ENCODE measurements at places on chromosomes 7 and 10. TPM values are rescaled to one million over a fixed set of nuclear protein-coding genes. Genes with fewer than 3 reads are reported as not detected.

The SNCG gene
- total RNA-seq: 5.2 TPM

- DNase-seq: no peak
- H3K4me1 ChIP-seq: no peaks in the 10 kb centered on the region
- H3K27ac ChIP-seq: no peak overlapping the region
- no peaks in the 10 kb centered on the region for H3K36me3 ChIP-seq
- peaks cover 6% of the 10 kb centered on the region for H3K27me3 ChIP-seq
Measured at GRCh38 chr10:131213741-131214505, 97.6 kb downstream of the TCERG1L start.

DNA sequence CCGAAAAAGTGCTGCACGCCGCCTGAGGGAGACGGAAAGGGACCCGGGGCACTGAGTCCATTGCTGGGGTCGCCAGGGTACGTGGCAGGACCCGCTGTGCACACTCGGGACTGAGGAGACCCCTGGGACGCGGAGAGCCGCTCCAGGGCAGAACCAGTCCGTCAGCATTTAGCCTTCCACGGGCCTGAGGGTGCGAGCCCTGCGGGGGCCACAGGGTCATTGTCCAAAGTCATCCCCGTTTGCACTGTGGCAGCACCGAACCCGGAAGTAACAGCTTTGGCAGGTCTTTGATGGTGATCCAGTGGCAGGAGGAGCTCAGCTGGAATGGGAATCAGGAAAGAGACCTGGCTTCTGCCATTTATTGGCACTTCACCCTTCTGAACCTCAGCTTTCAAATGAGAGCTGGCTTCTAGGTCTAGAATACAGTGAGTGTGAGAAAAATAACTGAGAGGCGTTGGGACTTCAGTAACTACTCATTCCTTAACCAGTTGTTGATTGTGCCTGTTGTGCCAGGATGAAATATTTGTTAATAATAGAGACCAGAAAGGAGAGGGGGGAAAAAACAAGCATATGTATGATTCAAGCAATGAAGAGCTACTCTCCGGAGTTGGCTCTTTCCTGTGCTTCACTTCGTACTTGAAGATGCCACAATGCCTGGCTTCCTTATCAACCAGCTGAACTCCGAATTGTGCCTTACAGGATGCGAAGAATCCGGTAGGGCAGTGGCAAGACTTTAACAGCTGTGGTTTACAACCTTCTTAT lies 811 bp upstream of the ARHGAP12 start:
- peaks cover 15% of the 10 kb centered on the region for H3K4me1 ChIP-seq
- no peaks in the 10 kb centered on the region for H3K27me3 ChIP-seq
- H3K36me3 ChIP-seq: no peaks in the 10 kb centered on the region

- no peak for DNase-seq
- no peak overlapping the region for H3K4me3 ChIP-seq
- H3K4me1 ChIP-seq: no peaks in the 10 kb centered on the region
- no peaks in the 10 kb centered on the region for H3K36me3 ChIP-seq
- H3K27ac ChIP-seq: no peak overlapping the region
- H3K27me3 ChIP-seq: no peaks in the 10 kb centered on the region
Measured at GRCh38 chr10:6333086-6333485, 130.4 kb downstream of the PFKFB3 start.

GRCh38 chr10:76001461-76001860 lies 570.0 kb downstream of the LRMDA start:
- no peaks in the 10 kb centered on the region for H3K4me1 ChIP-seq
- DNase-seq: no peak
- peaks cover 3% of the 10 kb centered on the region for H3K27me3 ChIP-seq
- no peaks in the 10 kb centered on the region for H3K36me3 ChIP-seq

GRCh38 chr7:32587411-32587948 lies 92.2 kb downstream of the AVL9 start:
- H3K4me3 ChIP-seq: no peak overlapping the region
- peak; percentile 64 for DNase-seq
- peak overlapping the region; percentile 74 for H3K27ac ChIP-seq
- no peaks in the 10 kb centered on the region for H3K27me3 ChIP-seq
- H3K4me1 ChIP-seq: peaks cover 29% of the 10 kb centered on the region

- no peak overlapping the region for H3K4me3 ChIP-seq
- DNase-seq: no peak
- peaks cover 9% of the 10 kb centered on the region for H3K36me3 ChIP-seq
- H3K27me3 ChIP-seq: no peaks in the 10 kb centered on the region
- H3K4me1 ChIP-seq: no peaks in the 10 kb centered on the region
Measured at GRCh38 chr7:99000904-99001465, 122.7 kb downstream of the TRRAP start.

GRCh38 chr10:132632851-132633684 lies 95.5 kb downstream of the INPP5A start:
- H3K4me1 ChIP-seq: peaks cover 8% of the 10 kb centered on the region
- no peak overlapping the region for H3K27ac ChIP-seq
- no peaks in the 10 kb centered on the region for H3K36me3 ChIP-seq
- no peak overlapping the region for H3K4me3 ChIP-seq
- no peaks in the 10 kb centered on the region for H3K27me3 ChIP-seq

- DNase-seq: no peak
- no peak overlapping the region for H3K27ac ChIP-seq
- H3K4me1 ChIP-seq: peaks cover 9% of the 10 kb centered on the region
- no peaks in the 10 kb centered on the region for H3K27me3 ChIP-seq
- peaks cover 9% of the 10 kb centered on the region for H3K36me3 ChIP-seq
Measured at GRCh38 chr7:107180378-107180777, 11.6 kb downstream of the HBP1 start.

GRCh38 chr7:55552320-55553023 lies 19.8 kb downstream of the VOPP1 start:
- H3K36me3 ChIP-seq: no peaks in the 10 kb centered on the region
- peaks cover 54% of the 10 kb centered on the region for H3K4me1 ChIP-seq
- H3K27me3 ChIP-seq: no peaks in the 10 kb centered on the region
- H3K27ac ChIP-seq: peak overlapping the region; percentile 31
- H3K4me3 ChIP-seq: no peak overlapping the region

DNA sequence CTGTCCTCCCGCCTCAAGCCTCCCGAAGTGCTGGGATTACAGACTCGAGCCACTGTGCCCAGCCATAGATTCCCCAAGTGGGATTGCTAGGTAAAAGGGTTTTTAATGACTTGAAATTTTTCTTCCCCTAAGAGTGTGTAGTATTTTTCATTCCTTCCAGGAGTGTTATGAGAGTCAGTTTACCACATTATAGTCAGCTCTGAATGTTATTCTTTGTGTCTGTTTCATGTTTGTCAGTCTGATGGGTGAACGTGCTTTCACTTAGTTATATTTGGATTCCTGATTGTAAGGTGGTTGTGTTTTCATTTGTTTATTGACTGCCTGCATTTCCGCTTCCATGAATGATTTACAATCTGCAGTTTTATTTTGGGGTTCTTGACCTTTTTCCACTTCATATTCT lies 6.3 kb downstream of the ZNF212 start:
- H3K4me3 ChIP-seq: no peak overlapping the region
- DNase-seq: no peak
- no peaks in the 10 kb centered on the region for H3K4me1 ChIP-seq
- no peaks in the 10 kb centered on the region for H3K36me3 ChIP-seq
- H3K27ac ChIP-seq: no peak overlapping the region

- H3K36me3 ChIP-seq: no peaks in the 10 kb centered on the region
- no peak overlapping the region for H3K4me3 ChIP-seq
- H3K4me1 ChIP-seq: no peaks in the 10 kb centered on the region
Measured at GRCh38 chr7:80170445-80170844, 35.8 kb downstream of the GNAI1 start.
